ENCODE measurements at places on chromosomes 5 and 9.
A peak's percentile ranks its signal among the peaks of the same experiment; 100 is the strongest.

GRCh38 chr5:59293700-59294099 lies 599.8 kb downstream of the PDE4D start:
- DNase-seq, result no peak

- no peak for DNase-seq
These were observed 78.7 kb upstream of the SH3PXD2B start for GRCh38 chr5:172533058-172533398.

- DNase-seq, result no peak
These were observed 35.2 kb downstream of the OR2K2 start for GRCh38 chr9:111294691-111295451.

GRCh38 chr5:140114341-140115185 lies 654 bp downstream of the PURA start:
- no peak for DNase-seq

- DNase-seq, result no peak
These were observed 303.9 kb downstream of the TENT4A start for GRCh38 chr5:7016999-7017747.

DNA sequence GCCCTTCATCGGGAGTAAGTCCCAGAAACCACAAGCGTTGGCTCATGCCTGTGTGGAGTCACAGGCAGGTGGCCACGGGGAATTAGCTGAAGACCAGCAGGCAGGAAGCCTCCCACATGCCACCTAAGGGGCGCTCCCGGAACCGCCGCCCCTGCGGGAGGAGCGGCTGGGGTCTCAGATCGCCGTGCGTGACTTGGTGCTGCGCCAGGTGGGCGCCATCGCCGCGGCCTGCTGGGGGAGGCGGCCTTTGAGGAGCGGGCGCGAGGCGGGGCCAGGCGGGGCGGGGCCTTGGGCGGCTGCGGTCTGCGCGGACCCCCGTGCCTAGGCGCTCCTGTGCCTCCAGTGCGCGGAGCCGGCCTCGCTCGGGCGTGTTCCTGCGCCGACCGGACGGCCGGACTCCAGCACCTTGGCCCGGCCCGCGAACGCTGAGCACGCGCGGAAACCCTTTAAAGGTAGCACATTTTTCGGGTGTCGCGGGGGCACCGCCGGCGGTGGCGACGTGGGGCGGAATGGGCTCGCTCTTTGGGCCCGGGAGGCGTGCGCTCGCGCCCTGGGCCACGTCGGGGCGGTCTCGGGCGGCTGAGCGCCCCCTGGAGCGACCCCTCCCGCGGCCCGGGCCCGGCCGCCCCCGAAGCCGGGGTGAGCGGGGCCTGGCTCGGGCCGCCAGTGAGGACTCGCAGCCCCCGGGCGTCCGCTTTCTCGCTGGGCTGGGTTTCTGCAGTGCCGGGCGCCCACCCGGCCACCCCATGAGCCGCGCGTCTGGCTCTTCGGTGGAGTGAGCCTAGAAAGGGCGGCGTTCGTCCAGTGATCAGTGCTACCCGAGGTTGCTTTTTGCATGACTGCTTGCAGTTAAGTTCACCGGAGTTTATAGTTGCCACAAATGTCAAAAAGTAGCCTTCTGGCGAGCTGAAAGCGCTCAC lies 24.5 kb downstream of the LECT2 start:
- DNase-seq, result no peak

GRCh38 chr9:37730256-37730655 lies 23.3 kb upstream of the TRMT10B start:
- DNase-seq, result no peak

DNA sequence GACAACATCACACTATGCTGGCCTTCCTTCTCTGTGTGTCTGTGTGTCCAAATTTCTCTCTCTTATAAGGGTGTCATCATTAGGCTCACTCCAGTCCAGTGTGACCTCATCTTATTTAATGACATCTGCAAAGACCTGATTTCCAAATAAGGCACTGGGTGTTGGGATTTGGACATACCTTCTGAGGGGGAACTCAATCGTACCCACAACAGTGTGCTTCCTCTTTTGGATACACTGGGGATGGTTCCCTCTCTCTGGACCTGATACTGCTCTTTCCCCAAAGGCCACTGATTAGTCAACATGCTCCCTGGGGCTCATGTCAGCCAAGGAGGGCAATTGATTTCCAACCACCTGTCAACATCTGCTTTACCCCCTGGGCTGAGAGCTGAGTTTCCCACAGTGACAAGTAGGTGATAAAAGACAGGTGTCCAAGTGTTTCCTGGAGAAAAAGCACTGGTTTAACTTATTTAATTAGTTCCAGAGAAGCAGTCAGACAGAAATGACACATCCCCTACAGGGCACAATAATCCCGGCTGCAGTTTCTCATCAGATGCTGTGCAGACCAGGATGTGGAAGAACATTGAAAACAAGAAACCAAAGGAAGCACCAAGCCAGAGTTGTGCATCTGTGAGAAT lies 17.8 kb upstream of the CEP72 start:
- no peak for DNase-seq

DNA sequence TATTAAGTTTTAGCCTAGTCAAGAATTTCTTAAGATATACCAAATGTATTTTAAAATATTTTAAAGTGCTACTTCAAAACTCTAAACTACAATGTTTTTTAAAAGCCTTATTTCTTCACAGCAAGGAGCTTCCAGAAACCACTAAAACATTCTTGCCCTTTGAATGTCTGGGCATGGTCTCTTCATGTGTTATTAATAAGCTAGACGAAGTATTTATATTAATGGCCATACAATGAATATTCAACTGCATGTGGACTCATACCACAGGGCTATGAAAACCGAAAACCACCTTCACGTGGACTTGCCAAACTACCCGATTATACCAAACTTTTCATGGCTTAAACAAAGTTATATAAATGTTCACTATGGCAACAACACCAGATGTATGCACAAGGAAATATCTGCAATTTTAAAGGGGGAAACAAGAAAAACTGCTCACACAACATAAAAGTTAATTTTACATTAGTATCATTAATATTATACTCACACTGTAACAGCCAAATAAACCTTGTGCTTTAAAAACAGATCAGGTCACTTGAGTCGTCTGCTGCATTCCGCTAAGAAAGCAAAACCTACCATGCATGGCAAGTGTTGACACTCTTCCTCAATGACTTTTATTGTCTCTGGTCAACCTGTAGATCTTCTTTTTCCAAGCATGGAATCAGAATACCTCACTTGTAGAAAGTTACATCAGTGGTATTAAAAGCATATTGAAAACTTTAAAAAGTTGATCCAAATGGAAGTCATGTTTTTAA lies 246.3 kb downstream of the BNC2 start:
- DNase-seq, result no peak

DNA sequence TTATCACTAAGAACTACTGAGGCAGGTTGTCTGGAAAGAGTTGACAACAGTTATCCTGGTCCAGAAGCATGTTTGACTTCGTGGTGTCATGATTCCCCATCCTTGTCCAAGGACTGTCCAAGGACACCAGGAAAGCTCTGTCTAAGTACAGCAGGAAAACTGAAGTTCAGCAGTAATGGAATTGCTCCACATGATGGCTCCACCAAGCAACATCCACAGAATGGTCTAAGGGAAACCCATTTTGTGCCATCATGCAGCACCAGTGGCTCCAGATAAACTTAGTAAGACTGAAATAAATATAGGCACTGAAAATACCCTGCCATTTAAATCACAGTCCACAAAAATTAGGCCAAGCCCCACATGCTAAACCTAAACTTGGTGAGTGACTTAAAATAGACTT lies 192.8 kb downstream of the CDH18 start:
- DNase-seq, result no peak

DNA sequence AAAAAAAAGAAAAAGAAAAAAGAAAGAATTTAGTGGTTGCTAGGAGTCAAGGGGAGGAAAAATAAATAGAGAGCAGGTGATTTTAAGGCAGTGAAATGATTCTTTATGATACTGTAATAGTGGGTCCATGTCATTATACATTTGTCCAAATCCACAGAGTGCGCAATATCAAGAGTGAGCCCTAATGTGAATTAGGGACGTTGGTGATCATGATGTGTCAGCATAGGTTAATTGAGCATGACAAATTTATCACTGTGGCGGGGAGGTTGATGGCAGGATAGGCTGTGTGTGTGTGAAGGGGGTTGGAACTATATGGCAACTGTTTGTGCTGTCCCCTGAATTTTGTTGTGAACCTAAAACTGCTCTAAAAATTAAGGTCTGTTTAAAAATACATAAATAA lies 357.8 kb downstream of the ICE1 start:
- DNase-seq, result no peak

GRCh38 chr9:125544988-125545651 lies 161.9 kb downstream of the MAPKAP1 start:
- DNase-seq, result no peak

DNA sequence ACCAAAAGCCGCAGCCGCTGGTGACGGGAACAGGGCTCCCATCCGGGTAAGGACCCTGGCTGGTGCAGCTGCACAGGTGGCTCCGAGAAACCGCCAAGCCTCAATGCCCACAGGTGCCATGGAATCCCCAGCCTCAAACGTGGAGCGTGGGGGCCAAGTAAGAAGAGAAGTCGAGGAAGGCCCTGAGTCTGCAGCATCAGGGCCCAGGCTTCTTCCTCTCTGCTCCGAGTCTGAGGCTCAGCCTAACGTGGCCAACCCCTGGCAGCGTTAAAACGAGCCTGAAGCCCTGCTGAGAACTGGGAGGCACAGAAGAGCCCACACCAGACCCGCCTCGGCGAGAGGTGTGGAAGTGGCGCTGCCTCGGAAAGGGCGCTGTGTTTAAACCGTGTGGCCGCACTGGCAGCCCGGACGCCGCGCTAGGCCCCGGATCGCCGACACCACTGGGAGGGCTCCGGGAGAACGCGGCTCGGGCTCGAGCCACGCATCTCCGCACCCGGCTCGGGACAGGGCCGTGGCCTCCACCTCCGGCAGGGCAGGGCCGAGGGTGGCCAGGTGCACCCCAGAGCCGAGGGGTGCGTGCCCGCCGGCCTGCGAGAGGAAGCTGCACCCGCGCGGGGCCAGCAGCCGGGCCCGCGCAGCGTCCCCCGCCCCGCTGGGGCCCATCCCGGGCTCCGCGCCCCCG lies 730 bp downstream of the ZMYND19 start:
- peak; percentile 34 for DNase-seq

DNA sequence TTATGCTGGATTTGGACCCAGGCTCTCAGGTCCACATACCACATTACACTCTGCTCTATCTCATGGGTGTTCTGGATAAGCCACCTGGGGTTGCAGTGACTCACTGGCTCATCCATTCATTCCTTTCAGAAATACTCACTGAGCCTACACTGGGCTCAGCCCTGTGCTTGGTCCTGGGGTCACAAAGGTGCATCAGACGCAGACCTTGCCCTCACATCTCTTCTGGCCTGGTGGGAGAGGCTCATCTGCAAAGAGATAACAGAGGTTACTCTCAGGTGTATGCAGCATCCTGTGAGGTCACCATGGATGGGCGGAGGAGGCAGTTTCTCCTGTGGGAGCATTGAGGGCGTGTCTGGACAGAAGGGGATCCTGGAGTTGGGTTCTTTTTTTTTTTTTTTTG lies 12.1 kb downstream of the CDHR2 start:
- DNase-seq, result no peak

DNA sequence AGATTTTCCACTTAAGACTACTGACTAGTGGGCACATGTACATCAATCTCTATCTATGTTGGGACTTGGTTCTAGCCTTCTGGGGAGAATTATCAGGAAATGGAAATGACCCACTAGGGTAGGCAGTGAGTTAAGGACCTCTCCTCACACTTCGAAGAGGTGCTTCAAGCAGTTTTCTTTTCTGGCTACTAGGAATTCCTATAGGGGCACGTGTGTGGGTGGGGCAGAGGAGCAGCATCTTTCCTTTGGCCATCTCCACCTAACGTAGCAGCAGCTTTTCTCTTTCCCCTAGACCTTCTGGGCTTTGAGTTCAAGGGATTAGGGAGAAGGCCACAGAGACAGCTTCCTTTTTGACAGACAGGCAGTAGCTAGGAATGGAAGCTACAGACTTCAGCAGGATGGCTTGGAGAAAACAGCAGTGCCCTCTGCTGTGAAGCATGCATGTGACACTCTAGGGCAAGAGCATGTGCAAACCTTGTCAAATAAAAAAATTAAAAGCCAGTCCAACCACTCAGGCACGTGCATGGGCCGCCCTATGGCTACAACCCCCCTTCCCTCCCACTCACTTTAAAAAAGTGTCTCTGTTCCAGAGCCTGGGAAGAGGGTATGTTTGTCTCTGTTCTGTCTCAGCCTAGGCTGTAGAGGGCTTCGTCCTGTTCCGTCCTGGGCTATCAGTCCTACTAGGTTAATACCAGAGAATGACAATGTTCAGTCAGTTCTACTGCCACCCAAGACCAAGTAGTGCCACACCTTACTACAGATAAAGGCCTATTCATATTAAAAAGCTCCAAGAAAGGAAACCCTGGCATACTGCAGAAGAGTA lies 8.7 kb upstream of the GFRA3 start:
- DNase-seq, result peak; percentile 17

GRCh38 chr5:141934099-141934844 lies 10.6 kb downstream of the DELE1 start:
- DNase-seq, result no peak

DNA sequence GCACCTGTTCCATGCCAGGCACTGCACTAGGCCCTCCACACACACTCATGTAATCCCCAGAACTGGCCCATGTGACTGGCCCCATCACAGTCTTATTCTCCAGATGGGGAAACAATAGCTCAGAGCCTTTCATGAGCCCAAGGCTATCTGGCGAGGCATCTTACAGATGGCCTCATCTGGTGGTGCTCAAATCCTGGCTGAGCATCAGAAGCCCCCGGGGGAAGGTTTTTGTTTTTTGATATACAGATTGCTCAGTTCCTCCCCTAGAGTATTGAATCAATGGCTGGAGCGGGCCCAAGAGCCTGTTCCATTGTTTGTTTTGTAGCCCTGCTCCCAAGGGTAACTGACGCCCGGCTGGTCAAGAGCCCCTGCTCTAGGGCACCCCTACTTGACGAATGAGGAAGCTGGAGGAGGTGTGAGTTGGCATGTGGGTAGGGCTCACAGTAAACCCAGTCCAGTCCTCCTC lies 145.3 kb upstream of the RAPGEF1 start:
- DNase-seq, result no peak

GRCh38 chr5:113162770-113163169 lies 186.2 kb downstream of the DCP2 start:
- DNase-seq, result no peak

DNA sequence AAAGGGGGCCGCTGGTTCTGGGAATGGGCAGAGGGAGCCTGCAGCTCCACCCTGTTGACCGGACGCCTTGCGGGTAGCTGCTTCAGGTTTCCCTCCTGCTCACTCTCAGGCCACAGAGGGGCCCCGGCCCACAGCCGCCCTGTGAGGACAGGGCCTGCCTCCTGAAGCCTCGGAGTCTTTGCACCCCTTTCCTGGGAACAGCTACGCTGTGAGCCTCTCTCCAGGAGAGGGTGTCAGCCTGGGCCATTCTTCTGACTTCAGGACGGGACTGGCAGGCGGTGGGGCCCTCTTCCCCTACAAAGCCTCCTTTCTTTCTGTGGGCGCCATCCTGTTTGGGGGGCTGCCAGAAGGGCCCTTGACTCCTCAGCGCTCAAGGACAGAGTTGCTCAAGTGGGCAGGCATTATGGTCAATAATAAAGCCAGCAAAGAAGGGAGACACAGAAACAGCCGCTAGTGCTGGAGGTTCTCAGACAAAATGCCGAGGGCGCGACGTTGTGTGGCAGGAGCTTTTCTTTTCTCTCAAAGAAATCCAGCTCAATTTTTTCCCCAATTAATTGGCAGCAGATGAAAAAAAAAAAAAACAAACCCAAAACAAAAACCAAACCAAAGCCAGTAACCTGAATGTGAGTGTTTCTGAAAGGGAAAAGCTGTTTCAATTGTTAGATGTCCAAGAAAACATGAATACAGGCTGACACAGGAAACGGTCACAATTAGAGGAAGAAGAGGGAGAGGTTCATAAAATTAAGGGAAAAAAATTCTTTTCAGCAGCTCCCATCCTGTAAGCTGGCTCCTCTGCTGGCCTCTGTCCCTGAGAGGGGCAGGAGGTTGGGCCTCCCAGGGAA lies 12.8 kb upstream of the SLC25A51 start:
- DNase-seq, result no peak
